ENCODE measurements at places on chromosomes 3 and 15.

DNA sequence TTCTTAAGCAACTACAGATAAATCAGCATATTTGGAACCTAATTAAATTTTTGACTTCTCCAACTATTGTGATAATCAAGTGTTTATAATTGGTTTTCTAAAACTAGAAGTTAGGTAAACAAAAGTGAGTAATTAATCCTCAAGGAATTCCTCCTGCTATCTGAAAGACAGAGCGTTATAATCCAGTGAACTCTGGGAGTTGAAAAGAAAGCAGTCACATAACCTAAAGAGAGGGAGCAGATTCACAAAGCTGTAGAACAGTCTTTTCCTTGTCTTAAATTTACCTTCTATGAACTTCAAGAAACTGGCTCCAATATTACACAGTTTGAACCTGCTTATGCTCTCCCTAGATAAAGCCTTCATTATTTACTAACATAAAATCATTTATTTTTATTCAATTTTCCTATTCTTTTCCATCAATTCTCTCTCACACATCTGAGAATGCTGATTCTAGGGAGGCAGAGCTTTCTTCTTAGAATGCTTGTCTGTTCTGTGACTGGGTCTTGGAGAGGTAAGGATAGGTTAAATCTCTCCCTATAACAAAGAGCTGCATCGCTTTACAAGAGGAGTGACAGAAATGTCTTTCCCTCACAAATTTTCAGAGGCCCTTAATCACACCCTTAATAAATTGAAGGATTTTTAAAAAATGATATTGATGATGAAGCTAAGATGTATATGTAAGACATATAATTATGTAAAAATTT is 132.8 kb downstream of the TUSC7 start:
- DNase-seq = no peak

- no peak for DNase-seq
Observed at GRCh38 chr3:150057227-150057626, 86.5 kb upstream of the PFN2 start.

GRCh38 chr3:128237348-128238183 is 84.3 kb downstream of the EEFSEC start:
- no peak for DNase-seq

DNA sequence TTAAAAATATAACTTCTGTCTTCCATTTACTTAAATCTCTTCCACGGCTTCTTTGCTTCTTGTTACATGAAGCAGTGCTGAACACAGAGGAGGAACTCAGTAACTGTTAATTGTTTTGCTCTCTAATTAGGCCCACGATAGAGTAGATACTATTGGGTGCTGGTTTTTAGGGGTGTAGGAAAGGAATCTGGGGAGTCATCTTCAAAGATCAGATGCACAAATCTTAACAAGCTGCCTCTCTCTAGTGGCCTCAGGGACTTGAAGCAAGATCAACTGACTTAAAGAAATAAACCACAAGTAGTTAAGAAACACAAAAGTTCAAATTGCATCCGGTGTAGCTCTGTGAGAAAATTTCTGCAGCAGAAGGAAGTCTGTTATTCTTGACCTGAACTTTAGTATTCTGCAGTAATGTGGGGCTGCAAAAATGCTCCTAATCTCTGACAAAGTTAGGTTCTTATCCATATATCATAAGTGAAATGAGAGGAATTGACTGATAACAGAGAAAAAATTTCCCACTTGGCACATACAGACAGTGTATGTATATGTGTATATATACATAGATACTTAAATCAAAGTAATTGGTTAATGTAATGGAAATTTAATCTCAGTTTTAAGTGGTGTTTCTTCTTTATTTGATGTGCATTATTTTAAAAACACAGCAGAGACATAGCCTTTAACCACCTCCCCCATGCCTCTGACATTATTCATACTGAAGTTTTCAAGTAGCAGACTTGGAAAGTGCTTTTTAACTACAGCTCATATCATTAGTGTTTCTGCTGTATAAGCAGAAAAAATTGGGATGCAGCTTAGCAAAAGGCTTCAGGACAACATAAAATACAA is 51.8 kb downstream of the CHST2 start:
- no peak for DNase-seq

Measured in common myeloid progenitor, CD34-positive (primary cell).